Stimulated activated CD8-positive, alpha-beta memory T cell treated with anti-CD3 and anti-CD28 coated beads, Interleukin-4, amount 100 ng/mL, for 4 hours (primary cell): ENCODE measurements at places on chromosomes 5 and 9.

GRCh38 chr5:52809884-52810283, 22.2 kb downstream of the ITGA1 start:
- no peak for DNase-seq

DNA sequence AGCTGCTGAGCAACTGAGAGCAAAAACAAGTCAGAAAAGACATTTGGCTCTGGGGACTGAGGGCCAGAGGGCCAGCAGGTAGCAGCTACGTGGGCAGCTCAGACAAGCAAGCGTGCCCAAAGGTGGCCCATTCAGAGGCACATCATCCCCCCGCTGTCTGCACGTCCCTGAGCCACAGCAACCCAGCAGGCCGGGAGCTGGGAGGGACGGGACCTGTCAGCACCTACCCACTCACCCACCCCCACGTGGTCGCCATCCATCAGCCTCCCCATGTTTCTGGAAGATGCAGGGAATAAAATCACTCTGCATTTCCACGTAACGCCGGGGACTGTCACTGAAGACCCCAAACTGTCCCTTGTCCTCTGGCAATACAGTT, 167.8 kb downstream of the COL23A1 start:
- DNase-seq, result no peak

DNA sequence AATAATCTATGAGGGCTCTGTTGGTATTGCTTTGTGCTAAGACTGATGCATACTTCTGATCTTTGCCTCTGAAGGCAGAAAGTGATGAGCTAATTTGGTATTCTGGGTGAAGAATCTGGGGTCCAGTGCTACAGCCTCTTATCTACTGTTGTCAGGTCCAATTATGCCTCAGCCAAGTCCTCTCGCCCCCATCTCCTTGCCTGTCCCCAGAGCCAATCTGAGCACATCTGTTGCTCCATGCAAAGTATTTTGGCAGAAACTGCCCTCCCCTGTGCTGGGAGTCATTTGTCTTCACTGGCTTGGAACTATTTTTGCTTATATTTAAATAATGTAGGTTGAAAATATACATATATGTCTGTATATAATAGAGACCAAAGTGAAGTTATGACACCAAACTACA, 23.4 kb downstream of the LSM11 start:
- DNase-seq, result no peak

- no peak for DNase-seq
Observed at GRCh38 chr9:95313010-95313498, 4.5 kb downstream of the FANCC start.

DNA sequence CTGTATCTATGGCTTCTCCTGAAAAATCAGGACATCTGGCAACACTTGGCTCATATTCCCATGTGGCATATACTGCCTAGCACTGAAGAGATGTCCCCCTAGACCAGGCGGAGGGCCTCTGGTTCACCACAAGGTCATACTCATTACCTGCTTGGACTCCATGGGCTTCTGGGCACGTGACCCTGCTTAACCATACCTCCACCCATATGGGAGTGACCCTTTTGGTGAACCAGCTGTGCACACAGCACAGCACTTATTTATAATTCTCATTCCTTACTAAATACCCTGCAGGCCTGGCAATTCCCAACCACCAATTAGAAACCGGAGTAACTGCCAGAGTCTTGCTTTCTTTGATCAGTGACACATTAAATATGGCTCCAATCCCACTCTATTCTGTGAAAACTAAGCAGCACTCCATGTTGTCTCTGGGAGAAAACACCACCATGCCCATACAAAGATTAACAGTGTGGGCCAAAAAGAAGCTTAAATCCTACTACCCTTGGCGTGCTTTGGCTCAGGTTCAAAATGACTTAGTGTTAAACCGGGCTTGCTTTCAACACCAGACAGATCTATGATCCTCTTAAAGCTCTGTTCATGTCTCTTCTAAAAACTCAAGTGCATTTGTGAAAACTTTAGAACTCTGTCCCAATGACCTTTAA, 57.7 kb downstream of the MTMR12 start:
- no peak for DNase-seq

- DNase-seq, result no peak
Observed at GRCh38 chr5:127664093-127664492, 15.2 kb downstream of the CTXN3 start.

GRCh38 chr9:130526193-130526853, 53.1 kb upstream of the FUBP3 start:
- DNase-seq, result no peak

DNA sequence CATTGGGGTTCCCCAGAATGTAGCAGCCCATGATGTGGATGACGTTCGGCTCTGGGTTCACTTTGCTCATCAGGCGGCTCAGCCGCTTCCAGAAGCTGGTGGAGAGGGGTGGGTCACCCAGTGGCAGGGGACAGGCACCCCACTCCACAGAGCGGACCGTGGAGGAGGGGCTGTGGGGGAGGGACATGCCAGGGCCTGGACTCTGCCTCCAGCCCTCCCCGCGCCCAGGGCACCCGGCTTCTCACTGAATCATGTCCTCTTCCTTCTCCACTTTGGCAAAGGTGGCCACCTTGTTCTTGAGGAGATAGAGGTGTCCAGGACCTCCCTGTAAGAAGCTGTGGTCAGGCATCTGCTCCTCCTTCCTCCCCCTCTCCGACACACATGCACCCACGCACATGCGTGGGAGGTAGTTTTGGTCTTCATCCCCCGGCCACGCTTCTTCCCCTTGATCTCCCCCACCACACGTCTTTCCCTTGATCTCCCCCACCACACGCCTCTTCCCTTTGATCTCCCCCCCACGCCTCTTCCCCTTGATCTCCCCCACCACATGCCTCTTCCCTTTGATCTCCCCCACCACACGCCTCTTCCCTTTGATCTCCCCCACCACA, 8.9 kb upstream of the ENTPD8 start:
- peak; percentile 46 for DNase-seq

DNA sequence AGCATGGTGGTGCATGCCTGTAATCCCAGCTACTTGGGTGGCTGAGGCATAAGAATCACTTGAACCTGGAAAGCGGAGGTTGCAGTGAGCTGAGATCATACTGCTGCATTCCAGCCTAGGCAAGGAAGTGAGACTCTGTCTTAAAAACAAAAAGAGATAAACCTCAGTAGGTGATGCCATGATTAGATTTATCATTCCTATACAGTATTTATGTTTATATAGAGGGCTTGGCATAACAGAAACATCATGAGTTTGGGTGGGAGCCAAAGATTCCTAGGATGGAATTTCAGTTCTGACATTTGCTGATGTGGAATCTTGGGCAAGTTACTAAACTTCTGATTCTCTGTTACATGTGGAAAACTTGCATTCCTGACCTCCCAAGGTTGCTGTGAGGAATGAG, 22.3 kb downstream of the RFK start:
- DNase-seq, result no peak

- no peak for DNase-seq
Observed at GRCh38 chr9:105391288-105391687, 56.5 kb upstream of the FSD1L start.

DNA sequence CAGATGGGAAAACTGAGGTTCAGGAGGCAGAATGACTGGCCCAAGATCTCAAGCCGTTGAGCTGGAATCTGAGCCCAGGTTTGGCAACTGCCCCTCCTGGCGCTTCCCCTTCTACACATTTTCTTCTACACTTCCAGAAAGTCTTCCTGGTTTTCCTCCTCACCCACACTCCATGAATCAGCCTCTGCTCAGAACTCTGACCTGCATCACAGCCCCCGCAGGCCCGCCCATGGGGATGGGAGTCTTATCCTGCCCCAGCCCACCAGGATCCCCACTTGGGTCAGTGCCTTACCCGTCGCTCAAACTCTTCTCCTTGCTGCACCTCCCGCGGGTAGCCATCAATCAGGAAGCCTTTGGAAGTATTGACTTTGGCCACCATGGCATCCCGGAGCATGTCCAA, 5.9 kb downstream of the AK1 start:
- DNase-seq, result no peak

- no peak for DNase-seq
Observed at GRCh38 chr5:136729901-136730355, 364.6 kb upstream of the TRPC7 start.

DNA sequence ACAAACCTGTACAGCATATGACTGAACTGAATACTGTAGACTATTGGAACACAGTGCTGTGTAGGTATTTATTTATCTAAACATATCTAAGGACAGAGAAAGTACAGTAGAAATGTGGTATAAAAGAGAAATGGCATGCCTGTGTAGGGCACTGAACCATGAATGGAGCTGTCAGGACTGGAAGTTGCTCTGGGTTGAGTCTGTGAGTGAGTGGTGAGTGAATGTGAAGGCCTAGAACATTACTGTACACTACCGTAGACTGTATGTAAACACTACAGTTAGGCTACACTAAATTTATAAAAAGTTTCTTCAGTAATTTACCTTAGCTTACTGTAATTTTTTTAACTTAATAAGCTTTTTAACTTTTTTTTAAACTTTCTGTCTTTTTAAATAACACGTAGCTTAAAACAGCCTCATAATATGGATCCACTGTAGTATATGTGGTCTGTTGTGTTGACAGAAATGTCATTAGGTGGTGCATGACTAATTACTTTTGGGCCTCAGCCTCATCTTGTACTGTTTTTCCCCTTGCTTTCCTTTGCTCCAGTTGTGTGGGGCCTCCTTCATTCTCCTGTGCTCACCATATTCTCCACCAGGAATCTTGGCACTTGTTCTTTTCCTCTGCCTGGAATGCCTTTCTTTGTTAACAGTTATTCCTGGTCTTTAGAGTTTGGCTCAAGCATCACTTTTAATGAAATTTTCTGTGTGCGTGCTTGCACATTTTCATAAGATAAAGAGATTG, 8.8 kb downstream of the SPIN1 start:
- DNase-seq, result no peak

- DNase-seq, result no peak
Observed at GRCh38 chr9:116951588-116952435, 264.7 kb downstream of the TRIM32 start.

DNA sequence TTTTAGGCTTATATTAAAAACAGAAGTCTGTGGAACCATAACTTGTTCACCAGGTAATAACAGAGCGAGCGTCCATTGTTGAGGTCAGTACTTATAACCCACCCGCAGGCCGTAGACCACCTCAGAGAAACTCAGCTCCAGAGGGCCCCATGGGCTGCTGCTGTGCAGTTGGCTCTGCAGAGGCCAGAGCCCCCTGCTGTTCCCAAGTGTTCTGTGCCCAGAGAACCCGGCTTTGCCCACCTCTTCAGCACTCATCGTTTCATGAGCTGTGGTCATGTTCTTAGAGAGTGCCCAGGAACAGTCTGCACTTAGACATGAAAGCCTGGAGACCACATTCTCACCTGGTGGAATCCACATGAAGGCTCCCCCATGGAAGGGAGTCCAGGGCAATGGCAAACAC, 50.4 kb upstream of the SLC2A8 start:
- DNase-seq, result no peak

GRCh38 chr5:2550509-2550908, 201.0 kb downstream of the IRX2 start:
- no peak for DNase-seq

- DNase-seq, result no peak
Observed at GRCh38 chr5:176675676-176676360, 28.5 kb downstream of the TSPAN17 start.

GRCh38 chr5:107655831-107656230, 14.9 kb downstream of the EFNA5 start:
- no peak for DNase-seq

DNA sequence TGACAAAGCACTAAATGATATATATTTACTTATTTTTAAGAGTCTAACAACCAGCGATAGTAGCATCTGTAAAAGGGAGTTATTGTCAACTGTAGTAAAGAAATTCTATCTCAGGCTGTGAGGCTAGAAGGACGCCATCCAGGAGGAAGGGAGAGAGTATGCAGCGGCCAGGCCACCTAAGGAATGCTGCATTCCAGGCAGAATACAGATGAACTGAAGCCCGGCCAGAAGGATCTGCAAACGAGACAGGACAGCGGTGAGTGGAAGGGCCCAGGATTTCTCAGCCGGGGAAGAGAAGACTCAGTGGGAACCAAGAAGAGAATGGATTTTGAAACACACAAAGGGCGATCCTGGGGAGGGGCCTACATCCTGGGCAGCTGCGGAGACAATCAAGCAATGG, 7.4 kb downstream of the RETREG1 start:
- DNase-seq, result no peak

DNA sequence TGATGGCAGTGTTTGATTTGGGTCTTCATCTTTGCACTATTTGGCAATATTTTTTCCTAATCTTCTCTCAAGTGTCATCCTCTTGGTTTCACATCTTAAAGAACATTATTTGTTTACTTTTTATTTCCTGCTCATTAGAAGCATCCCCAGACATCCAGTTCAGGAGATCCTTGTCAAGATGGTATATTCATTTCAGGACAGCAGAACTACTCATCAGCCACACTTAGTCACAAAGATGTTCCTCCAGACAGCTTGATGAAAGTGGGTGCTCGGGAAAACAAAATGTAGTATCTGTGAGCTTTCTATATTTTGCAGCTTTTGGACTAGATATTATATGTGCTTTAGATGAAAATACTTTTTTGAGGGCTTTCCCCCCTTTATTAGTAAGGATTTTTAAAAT, 72.1 kb upstream of the SREK1 start:
- DNase-seq, result no peak

DNA sequence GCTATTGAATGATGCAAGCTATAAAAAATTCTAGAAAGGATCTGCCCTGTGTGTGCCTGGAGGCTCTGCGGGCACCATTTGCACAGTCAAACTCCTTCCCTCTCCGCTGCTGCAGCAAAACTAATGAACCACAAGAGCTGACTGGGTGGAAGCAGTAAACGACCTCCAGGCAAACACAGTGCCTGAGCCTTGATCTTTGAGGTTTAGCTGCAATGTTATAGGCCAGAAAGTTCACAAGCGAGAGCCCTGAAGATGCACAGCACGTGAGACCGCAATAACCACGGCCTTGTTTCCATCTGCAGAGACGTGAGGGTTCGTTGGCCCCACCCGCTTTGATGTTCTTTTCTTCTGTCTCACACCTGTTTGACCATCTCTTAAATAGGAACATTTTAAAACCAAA, 69.2 kb upstream of the S1PR3 start:
- no peak for DNase-seq

GRCh38 chr9:26033336-26033735, 355.1 kb upstream of the TUSC1 start:
- DNase-seq, result no peak

GRCh38 chr5:151622367-151623088, 31.4 kb upstream of the FAT2 start:
- no peak for DNase-seq

DNA sequence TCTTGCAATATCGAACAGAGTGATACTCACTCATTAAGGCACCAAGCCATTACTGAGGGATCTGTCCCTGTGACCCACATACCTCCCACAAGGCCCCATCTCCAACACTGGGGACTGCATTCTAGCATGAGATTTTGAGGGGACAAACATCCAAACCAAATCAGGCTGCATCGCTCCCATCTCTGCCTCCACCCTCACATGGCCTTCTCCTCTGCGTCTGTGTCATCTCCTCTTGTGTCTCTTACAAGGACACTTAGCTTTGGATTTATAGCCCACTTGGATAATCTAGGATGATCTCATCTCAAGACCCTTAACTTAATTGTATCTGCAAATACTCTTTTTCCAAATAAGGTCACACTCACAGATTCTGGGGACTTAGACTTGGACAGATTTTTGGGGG, 284.4 kb upstream of the DAP start:
- DNase-seq, result no peak

- DNase-seq, result no peak
Observed at GRCh38 chr9:127011772-127012171, 97.2 kb downstream of the RALGPS1 start.
